ENCODE measurements at places on chromosomes 11 and 22. TPM values are rescaled to one million over a fixed set of nuclear protein-coding genes. Genes with fewer than 3 reads are reported as not detected.

DNA sequence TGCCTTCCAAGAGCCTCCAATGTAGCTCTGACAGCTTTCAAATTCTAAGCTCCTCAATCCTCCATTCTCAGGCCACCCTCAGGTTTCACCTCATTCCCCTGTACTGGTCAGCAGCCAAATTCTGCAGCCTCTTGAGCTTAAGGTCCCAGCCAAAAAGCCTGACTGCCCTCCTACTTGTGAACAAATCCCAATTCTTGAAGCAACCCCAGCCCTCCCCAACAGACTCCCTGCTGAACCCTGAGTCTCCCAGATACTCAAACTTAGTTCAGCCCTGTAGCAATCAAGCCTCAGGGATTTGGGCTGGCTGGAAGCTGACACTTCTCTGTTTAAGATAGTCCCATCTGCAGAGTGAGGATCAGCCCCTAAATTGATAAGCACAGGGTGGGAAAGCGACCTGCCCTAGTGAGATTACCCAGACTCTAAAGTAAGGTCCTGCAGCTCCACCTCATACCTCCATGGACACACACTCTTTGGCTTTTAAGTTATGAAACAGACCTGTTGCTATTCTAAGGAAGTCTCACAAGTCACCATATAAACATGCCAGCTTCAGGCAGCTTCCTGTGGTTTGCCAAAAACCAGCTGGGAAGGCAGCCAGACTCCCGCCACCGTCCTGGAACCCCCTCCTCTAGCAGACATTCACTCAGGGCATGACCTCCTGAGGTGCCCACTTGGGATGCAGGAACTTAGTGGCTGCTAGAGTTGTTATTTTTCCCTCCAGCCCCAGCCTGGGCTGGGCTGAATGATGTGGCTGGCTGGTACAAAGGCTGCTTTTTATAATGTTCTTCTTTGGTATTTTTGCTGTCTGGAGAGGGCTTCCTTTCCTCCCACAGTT is 82.5 kb upstream of the PICALM start:
- no peak for DNase-seq

DNA sequence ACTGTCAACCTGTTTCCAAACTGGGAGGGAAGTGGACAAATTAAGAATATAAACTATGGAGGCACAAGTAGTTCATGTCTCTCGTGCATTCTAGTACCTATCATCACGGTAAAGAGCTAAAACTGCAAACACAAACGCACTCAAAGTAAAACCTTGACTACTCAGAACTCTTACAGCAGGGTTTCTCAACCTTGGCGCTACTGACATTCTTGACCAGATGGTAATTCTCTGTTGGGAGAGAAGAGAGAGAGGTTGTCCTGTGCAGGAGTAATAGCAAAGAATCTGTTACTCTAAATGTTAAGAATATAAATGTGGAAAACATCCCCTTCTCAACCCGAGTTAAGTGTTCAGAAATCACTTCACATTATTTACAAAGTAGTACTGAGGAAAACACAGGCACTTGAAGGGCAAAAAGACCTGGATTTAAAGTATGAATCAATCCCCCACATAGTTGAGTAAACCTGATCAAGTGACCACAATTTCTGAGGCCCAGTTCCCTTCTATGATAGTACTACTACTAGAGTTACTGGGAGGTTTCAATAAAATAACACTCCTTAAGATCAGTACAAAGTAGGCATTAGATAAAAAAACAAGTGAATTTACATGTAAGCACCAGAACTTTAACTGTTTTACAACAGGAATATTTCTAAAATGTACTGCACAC is 73.1 kb upstream of the ARHGAP32 start:
- no peak for DNase-seq

Gene NCAPD3
- 111 TPM for total RNA-seq

DNA sequence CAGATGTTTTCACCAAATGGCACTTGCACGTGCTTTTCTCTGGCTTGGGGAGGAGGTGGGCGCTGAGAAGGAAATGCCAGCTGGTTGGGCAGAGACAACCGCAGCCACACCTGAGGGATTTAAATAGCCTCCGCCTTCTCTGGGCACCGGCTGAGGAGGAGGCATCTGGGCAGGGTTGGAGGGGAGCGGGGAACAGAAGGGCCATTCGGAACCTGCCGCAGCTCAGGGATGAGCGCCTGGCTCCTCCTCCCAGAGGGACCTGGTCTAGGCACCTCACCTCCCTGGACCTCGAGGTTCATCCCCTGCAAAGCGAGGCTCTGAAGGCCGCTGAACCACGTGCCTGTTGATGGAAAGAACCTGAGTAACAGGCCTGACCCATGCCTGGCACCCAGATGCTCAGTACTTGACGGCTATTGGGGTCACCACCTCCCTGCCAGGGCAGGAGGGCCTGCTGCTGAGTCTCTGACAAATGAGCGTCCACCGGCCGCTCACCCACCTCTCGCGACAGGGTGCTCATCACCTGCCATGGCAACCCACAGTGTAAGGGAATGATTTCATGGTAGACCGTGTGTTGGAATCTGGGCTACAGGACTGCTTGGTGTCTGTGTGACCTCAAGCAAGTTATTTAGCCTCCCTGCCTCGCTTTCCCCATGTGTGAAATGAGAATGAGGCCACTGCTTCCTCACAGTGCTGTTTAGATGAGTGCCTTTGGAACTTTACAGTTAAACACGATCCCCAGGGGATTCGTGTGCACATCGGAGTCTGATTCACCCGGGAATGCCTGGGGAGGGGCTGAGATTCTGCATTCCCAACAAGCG is 2.0 kb upstream of the KDELR3 start:
- no peak for DNase-seq

Gene HTR3B
- total RNA-seq = not detected

- no peak for DNase-seq
Measured at GRCh38 chr11:124198897-124199296, 15.8 kb downstream of the OR10D3 start.

GRCh38 chr11:79232346-79232745 is 208.5 kb downstream of the TENM4 start:
- DNase-seq = no peak

Gene ADAMTS15
- 0.02 TPM for total RNA-seq

Gene FOLR1
- not detected for total RNA-seq

DNA sequence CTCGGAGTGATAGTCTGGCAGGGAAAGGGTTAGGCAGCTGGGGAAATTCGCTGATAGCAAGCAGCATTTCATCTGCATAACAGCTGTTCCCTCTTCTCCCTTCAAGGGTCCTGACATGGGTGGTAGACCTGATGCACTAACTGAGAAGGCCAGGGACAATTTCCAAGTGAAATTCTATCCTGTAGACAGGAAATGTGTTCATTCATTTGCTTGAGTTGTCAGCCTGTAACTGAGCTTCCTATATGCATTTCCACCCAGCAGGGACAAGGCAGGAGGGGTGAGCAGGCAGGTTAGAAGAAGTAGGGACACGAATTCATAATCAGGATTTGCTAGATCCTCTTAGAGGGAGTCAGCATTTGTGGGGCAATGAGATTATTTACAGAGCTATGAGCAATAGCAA is 154.3 kb upstream of the NCAM1 start:
- DNase-seq = no peak

GRCh38 chr11:64876229-64876750 is 2.1 kb downstream of the EHD1 start:
- DNase-seq = peak; percentile 80

DNA sequence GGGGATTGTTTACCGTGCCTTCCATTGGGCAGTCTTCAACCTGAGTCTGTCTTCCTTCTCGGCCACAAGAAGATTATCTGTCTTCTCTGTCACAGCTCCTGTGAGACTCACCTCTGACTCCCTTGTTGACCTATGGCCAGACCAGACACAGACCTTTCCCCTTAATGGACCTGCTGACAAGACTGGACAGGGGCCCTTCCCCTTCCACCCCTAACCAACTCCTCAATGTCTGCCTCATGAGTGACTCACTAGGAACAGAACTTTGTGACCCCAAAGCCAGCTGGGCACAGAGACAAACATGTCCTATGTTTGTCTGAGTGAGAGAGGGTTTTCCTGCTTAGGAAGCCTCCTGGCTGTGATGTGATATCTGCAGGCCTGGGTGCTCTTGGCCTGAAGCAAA is 405.0 kb downstream of the BRD1 start:
- no peak for DNase-seq

DNA sequence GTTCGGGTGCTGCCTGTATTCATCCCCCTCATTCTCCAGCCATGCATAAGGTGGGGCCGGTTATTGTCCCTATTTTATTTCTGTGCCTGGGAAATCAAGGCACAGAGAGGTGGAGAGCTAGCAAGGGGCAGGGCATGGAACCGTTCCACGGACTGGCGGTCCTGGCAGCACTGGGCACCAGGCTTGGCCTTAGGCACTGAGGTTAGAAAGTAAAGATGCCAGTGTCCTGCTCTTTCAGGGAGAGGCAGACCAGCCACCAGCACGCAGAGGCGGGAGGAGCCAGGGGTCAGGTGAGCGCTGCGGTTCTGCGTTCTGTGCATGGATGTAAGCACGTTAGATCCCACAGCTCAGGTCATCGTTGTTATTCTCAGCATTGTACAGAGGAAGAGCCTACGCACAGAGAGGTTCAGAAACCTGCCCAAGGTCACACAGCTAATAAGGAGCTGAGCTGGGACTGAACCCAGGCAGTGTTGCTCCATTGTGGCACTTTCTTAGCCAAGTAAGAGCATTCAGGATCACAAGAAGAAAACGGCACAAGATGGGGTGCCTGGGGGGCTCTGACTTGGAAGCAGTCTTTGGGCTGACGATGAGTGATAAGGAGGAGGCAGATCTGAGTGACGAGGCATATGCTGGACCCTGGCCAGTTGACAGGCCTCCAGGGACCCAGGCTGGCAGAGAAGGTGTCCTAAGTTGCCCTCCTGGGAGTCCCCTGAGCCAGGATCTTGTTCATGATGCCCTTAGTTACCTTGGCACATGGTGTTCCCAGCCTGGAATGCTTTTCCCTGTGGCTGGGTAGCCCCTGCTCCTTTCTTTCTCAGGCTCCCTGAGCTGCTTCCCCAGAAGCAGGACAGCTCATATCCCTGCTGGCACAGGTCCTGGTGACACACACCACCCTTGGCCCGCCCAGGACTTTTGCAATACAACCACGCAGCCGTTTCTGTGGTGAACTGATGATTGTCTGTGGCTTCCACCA is 41.1 kb downstream of the OSBPL5 start:
- DNase-seq = no peak

DNA sequence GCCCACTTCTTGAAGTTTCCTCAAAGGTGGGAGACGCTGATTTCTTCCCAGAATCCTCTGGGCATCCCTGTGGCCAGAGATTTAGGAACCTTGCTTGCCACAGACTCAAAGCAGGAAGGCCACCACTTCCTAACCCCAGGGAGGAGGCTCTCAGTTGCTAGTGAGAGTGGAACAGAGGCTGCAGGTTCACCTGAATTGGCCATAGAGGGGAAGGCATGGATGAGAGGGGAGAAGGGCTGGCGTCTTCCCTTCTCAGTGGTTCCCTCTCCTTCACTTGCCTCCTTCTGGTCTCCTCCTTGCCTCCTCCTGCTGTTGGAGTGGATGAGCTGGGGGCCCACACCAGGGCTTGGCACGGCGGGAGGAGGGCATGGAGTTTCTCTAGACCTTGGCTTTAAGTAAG is 185.7 kb downstream of the ADAMTS15 start:
- no peak for DNase-seq

DNA sequence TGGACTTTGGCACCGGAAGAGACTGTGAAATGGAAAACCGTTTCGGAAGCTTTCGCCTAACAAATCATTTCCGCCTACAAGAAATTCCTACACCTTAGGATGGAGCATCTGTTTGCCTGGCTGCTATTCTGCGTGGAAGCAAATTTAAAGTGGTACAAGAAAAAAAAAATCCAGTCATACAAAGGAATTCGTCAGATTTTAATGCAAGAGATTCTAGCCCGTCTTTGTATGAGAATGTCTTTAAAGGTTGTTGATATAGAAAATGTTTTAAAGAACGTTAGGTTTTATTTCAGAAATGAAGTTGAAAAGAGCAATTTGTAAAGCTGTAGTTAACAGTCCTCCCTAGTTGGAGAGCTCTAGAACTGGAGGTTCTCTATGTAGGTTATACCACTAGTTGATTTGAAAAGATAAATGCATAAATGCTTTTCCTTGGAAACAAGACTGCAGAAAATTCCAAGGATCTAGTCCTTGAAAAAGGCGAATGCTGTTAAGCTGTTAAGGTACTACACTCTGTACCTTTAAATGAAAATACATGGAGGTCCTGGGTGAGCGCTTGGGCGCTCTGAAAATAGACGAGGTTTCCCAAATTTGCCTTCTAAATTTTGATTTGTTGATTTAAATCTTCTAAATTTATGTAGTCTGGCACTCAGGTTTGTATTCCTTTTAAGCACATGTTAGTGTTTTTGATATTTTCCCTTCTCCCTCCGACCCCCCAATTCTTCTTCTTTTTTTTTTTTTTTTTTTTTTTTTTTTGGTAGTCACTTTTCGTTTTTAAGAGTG is 2.4 kb downstream of the NCR3LG1 start:
- no peak for DNase-seq

GRCh38 chr22:39940757-39941305 is 19.4 kb upstream of the TMA7B start:
- DNase-seq = peak; percentile 75

Gene MMP12
- total RNA-seq = not detected

- no peak for DNase-seq
Measured at GRCh38 chr11:36249246-36249645, 40.0 kb downstream of the COMMD9 start.

- DNase-seq = no peak
Measured at GRCh38 chr22:32815943-32816342, 14.4 kb downstream of the TIMP3 start.

- DNase-seq = no peak
Measured at GRCh38 chr11:16335236-16335962, 20.9 kb downstream of the SOX6 start.

GRCh38 chr22:27153386-27153785 is 496.0 kb downstream of the MIAT start:
- DNase-seq = no peak

- no peak for DNase-seq
Measured at GRCh38 chr11:66950112-66950535, 8.1 kb downstream of the PC start.

- peak; percentile 77 for DNase-seq
Measured at GRCh38 chr11:43576803-43577521, 103.6 kb upstream of the HSD17B12 start.

Gene FGF19
- total RNA-seq = not detected

Gene VSIG10L2
- not detected for total RNA-seq

Gene MMP13
- not detected for total RNA-seq

Gene TMEM25
- 14.1 TPM for total RNA-seq

DNA sequence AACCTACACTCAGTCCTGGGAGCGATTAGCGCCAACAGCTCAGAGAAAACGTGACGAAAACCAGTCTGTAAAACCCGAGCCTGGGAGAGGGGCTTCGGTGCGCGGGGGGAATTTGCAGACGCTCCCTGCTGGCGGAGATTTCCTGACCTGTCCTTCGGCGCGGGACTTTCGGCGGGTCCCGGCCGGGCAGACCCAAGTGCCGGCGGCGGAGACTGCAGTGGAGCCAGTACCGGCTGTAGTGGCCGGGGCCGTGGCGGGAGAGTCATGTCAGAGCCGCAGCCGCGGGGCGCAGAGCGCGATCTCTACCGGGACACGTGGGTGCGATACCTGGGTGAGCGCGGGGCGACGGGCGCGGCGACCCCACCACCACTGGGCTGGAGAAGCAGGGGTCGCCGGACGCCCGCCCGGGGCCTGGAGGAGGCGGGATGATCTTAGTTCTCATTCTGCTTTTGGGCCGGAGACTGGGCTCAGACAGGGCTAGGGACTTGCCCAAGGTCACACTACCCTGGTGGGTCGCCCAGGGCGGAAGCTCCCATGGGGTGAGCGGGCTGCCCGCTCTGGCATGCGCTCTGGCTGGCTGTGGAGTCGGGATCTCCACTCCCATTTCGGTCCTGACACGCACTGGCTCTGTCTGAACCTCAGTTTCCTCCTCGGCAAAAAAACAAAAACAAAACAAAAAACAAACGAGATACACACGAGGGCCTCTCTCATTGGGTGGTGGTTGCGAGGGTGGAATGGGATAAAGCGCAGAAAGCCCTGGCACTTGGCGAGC is at the start of gene MTFP1:
TSS of gene MTFP1 (plus strand) at position 153 of the 772 bp plus-strand sequence. CDS start at position 265, 112 bp downstream.
- DNase-seq = peak; percentile 86

Gene PACS1
- 90.9 TPM for total RNA-seq

Gene TYR
- total RNA-seq = not detected
